Fibroblast of skin of left biceps (primary cell): ENCODE measurements at places on chromosomes 16 and 17.
A peak's percentile ranks its signal among the peaks of the same experiment; 100 is the strongest.

GRCh38 chr17:42055496-42055895 is 5.1 kb upstream of the C17orf113 start:
- no peak for DNase-seq

- DNase-seq, result no peak
Observed at GRCh38 chr17:66583112-66583748, 251.7 kb upstream of the CACNG5 start.

GRCh38 chr16:75464122-75464918 is at the start of gene TMEM170A:
Gene TMEM170A (minus strand): TSS chr16:75464689. CDS start chr16:75464600, 89 bp downstream.
- DNase-seq, result peak; percentile 96

- no peak for DNase-seq
Observed at GRCh38 chr16:74456290-74456625, 35.0 kb upstream of the CLEC18B start.

DNA sequence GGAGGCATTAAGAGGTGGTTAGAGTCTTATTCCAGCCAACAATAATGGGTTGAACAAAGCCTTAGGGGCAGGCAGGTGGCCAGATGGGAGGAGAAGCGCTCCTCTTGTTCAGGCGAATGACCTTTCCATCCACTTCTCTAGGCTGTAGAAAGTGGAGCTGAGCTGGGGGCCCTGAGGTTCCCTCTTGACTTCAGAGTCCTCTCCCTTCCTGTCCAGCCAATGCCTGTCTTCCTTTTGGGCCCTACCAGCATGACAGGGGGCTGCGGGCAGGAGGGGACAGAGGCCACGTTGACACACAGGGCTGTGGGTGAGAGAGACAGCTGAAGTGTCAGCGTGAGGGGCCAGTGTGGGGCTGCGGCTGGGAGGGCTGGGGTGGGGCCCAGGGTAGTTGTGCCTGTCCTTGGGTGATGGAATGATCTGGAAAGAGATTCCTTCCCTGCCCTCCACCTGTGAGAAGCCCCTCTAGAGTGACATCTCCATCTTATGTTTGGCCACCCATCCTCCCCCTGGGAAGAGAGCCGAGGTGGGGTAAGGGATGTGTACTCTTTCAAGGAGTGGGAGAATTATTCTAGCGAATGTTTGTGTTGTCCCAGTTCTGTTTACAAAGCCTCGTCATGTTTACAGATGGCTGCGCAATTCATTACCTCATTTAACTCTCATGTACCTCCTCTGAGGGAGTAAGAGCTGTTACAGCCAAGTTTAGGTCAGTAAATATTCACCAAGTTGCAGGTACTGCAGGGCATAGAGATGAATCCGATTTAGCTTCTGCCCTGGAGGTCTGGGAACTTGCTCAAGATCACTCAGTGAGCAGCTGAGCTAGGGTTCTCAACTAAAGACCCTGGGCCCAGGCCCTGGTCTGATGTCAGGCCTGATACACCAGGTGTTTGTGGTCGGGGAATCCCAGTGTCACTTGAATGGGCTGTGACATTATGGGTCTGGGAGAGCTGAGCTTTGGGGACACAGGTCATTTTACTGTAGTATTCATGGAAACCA is 3.3 kb downstream of the ERBB2 start:
- no peak for DNase-seq

DNA sequence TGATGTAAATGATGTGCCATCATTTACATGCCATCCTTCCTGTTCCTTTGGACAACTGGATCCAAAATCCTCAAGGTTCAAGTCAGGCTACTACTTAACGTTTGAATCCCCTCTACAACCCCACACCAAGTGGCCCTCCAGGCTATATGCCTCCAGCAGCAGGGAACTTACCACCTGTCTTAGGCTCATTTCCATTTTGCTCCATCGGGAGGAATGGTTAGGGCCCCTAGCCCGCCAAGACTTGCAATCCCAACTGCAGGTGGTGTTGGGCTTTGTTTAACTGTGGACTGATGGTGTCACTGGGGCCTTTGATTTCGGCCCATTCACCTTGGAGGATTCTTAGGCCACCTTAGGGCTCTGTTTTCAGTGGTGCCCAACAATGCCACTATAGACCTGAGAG is 9.7 kb downstream of the HNF1B start:
- no peak for DNase-seq

DNA sequence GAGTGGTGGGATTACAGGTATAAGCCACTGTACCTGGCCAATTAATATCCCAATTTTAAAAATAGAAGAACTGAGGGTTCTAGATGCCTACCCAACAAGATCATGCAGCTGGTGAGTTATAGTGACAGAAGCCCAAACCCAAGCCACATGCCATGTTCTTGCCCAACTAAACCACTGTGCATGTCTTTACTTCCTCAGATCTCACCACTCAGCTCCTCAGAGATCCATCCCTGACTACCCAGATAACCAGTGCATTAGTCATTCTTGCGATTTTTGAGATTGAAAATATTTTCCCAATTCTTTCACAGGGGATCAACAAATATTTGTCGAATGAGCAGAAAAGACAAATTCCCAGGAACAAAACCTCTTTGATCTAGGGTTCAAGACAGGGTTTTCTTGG is 303.1 kb downstream of the CBLN1 start:
- no peak for DNase-seq

DNA sequence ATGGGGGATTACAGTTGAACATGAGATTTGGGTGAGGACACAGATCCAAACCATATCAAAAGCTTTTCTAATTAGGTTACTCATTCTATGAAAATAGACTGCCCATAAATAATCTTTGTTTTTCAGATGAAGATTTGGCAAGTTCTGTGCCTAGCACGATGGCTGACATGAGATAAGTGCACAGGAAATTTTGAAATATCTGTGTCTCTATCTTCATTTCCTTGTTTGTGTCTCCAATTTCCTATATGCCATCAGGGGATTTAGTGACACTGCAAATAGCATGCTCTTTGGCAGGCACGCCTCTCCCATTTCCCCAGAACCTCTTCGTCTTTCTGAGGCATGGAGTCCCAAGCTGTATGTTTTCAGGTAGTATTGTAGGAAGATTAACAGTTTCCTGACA is 544.6 kb downstream of the CDH13 start:
- no peak for DNase-seq

DNA sequence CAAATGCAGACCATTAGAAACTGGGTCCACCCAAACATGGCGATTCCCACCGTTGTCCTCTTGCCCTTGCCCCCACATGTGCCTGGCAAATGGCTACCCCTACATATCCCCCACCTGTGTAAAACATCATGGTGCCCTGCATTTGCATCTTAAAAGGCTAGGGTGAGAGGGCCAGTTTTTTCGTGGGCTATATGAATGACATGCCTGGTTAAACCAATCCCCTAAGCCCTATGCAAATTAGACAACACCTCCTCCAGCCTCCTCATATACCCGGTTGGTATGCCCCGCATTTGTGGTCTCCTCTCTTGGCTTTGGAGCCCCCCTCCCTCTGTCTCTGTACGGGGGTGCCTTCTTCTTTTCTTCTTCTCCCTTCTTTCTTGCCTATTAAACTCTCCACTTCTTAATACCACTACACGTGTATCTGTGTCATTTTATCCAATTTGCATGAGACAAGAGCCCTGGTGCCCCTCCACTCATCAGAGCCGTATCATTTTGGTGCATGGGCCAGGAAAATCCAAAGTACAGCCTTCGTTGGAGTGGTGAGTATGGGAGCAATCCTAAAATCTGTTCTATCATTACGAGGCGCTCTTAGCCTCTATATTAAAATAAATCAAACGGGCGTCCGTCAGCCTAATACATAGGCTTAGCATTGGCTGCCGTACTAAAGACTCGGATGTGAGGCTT is 30.1 kb downstream of the QPRT start:
- no peak for DNase-seq

DNA sequence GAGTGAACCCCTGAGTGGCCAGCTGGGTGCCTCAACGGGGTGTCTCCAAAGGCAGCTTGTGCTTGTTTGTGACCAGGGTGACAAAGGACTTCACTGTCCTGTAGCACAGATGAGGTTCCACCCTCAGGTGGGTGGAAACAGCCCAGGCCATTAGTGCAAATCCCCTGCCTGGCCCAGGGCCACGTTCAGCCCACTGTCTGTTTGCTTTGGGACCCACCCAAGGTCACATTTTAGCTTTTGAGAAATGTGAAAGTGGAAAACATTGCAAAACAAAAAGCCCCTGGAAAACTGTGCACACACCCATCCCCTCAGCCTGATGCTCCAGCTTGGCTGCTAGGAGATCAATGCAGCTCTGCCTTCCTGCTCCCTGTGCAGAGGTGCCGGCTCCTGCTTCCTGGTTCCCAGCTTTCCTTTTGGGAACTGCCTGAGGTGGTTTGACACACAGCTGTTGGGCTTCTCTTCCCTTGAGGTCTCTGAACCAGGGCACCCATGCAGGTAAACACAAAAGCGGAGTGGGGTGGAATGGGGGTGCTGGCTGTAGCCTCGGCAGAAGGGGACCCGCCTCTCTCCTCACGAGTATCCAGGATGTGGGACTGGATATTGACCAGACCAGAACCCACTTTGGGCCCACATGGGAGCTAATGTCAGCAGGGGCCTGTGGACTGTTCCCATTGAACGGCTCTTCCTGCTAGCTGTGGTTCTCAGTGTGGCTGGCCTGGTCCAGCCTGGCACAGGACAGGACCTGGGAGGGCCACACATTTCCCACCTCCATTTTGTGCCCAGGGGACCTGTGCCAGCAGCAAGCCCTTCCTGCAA is 7.9 kb upstream of the SPHK1 start:
- no peak for DNase-seq

GRCh38 chr17:78019976-78020716 is 61.6 kb downstream of the TNRC6C start:
- DNase-seq, result no peak

GRCh38 chr16:85220125-85220839 is 108.0 kb upstream of the CIBAR2 start:
- DNase-seq, result peak; percentile 66

GRCh38 chr16:64225036-64225435 is 896.8 kb downstream of the CDH11 start:
- no peak for DNase-seq

GRCh38 chr16:19994466-19995170 is 79.1 kb downstream of the GPR139 start:
- DNase-seq, result no peak

DNA sequence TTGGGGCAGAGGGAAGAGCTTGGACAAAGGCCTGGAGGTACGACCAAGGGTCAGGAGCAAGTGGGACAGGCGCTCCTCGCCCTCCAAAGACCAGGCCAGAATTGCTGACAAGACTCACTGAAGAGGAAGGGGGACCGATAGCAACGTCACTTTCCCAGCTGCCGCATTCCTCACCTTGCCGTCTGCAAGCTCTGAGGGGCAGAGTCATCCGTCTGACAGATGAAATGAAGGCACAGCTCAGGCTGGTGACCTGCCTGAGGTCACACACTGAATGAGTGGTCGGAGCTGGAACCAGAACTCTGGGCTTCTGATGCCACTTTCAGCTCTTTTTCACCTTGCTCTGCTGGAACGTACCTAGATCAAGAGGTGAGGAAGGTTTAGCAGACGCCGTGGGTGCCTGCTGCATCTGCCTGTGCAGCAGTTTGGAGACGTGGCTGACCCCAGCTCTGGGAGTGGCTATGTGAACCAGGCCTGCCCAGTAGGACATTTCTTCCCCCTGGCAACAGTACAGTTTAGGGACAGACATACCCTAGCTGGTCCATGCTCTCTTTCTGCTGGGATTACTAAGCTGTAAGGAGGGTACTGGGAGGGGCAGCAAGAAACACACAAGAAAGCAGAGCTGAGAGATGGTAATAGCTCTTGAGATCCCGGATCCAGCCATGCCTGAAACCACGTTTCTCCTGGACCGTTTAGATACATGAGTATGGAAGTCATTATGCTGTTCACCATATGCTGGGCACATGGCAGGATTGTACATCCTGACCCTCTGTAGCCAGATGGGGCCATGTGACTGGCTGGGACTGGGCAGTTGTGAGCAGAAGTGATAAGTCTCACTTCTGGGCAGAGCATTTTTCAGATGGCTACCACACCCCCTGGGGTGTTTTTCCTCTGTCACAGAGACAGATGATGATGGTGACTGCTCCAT is 50.9 kb downstream of the IL21R start:
- DNase-seq, result no peak

DNA sequence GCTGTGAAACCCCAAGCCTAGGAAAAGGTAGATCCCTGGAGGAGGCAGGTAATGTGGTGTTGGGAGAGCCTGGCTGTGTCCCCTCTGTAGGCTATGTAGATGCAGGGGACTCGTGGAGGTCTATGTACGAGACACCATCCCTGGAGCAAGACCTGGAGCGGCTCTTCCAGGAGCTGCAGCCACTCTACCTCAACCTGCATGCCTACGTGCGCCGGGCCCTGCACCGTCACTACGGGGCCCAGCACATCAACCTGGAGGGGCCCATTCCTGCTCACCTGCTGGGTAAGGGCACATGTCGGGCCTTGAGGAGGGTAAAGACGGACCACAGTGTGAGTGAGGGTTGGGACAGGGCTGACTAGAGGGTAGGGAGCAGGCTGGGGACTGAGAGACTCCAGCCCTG is 12.0 kb downstream of the ACE start:
- no peak for DNase-seq

DNA sequence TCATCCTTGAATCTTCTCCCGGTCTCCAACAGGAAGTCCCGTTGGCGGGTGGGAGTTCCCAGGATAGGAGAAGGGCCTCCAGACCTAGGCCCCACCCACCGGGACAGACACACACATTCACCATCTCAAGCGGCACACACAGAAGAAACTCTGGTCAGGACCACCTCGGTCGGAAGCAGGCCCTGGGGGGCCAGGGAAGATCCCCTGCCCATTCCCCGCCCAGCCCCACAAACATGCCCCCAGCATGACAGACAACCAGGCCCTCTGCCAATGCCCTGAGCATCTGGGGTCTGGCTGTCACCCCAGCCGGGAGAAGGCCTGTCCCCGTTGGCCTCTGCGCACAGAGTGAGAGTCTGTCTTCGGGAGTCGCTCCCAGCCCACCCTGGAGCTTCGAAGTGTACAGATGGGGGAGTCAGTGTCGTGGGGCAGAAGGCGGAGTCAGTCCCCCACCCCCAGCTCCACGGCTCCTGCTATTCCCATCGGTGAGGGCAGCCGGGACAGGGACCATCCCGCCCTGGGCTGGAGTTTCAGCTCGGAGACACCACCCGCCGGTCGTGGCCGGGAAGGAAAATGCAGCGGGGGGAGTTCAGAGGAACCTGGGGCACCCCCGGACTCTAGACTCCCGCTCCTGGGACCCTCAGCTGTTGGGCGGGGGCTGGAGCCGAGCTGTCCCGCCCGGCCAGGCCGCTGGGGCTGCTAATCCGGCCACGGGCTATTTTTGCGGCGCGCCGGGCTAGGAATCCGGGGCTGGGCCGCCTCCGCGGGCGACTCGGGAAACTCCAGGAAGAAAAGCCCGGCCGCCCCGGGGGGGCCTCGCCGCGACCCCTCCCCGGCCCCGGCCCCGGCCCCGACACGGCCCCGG is 660 bp downstream of the RHBDF1 start:
- DNase-seq, result no peak

DNA sequence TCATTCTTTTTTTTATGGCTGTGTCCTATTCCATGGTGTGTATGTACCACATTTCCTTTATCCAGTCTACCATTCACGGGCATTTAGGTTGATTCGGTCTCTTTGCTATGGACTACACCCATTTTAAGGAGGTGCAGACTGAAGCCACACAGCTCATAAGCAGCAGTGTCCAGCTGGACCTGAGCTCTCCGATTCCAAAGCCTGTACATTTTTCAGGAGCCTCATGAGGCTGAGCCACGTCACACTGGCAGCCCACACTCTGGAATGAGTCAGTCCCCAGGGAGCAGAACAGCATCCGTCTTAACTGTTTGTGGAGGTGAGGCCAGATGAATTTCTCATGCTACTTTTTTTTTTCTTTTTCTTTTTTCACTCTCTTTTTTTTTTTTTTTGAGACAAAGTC is 116.1 kb downstream of the C16orf95 start:
- peak; percentile 98 for DNase-seq
